ENCODE measurements at places on chromosomes 6 and 20.

- no peak for DNase-seq
These were observed 105.1 kb downstream of the ATG5 start for GRCh38 chr6:106220485-106220884.

DNA sequence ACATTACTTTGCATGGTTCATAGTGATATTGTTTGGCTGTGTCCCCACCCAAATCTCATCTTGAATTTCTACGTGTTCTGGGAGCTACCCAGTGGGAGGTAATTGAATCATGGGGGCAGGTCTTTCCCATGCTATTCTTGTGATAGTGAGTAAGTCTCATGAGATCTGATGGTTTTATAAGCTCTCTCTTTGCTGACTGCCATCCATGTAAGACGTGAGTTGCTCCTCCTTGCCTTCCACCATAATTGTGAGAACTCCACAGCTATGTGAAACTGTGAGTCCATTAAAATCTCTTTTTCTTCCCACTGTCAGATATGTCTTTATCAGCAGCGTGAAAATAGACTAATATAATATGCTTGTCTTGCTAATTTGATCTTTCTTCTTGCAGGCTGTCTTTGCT, 200.4 kb upstream of the NOX3 start:
- DNase-seq = no peak

DNA sequence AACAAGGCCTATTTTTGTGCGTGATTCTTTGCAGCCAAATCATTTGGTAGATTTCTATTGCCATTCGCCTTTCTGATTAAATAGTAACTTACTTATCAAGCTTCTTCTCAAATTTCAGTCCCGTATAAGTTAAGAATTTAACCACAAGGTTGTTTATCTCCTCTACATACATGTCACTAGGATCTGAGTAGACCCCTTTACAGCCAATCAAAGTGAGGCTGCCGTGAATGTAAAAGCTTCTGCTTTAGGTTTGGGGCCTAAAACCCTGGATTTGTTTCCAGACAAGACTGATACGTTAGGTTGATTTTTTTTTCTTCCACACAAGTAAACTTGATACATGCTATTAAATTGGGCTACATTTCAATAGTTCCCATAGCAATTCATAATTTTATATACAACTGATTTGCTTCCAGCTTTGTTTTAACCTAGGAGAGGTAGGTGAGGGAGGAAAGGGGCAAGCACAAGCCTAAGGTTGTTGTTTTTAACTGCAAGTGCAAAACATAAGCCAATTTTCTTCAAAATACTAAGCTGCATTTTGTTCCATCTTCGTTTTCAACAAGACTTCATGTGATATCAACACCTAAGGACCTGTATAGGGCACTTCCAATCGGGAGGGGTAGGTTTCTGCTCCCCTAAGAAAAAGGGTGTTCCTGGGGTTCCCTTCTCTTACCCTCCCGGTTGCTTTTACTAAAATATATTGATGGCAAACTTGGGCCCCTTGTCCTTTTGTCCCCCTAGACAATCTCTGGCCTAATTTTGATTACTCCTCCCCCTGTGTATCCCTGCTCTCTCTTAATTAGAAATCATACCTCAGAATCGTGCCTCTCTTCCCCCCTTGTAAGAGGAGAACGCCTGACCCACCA, 1.7 kb downstream of the RANBP9 start:
- DNase-seq = no peak

DNA sequence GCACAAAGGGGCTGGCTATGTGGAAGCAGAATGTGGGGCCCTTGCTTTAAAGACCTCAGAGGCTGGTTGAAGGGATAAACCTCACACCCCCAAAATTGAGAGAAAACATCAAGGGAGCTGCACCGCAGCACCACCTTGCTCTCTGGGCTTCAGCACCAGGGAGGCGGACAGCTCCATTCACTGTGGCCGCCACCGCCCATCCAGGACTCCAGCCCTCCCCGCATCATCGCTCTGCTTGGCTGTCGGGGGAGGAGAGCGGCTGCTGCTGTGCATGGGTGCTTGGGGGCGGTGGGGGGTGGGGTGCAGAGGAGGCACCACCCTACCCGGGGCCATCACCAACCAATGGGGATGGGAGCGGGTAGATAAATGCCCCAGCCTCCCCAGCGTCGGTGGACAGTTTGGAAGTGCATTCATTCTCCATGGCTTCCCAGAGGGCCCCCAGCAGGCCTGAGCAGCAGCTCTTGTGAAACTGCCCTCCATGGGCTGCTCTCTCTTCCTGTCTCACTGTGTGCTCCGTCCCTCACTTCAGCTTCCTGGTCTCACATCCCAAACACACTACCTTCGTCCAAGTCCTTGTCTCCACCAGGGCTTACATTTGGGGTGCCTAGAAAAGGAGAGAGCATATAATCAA, 75.7 kb upstream of the BHLHE23 start:
- DNase-seq = no peak

- DNase-seq = no peak
These were observed 1.1 kb downstream of the LRRC1 start for GRCh38 chr6:53795702-53796450.

DNA sequence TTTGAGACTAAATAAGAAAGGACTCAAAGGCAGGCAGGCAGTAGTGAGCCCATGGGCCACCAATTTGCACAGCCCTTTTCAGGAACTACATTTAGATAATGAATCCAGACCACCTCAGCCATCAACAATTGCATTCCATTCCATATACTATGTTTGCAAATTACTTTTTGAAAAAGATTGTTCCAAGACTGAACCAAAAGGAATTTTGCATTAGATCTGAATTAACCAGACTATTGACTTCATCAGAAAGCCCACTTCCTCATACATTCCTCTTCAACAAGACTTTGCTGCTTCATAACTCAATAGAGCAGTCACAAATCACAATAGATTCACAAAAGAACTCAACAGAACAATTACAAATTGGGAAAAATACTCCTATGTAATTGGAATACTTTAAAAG, 229.1 kb downstream of the SIM1 start:
- DNase-seq = no peak

GRCh38 chr6:86142326-86142725, 499.6 kb upstream of the SYNCRIP start:
- no peak for DNase-seq

DNA sequence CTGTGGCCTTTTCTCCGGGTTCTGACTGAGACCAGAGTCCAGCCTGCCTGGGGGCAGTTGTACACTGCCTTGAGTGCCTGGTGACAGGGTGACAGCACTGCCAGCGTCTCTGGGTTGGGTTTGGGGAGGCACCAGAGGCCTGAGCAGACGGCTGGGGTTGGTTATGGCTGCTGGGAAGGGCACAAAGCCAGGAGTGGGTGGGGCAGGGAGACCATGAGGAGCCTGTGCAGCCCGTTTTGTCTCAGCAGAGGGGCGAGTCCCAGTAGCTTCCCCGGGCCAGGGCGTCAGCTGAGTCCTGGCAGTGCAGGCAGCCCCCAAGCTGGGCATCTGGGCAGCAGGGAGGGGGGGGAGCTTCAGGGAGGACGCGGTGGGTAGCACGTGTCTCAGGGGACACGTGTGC, 15.3 kb upstream of the SULF2 start:
- no peak for DNase-seq

GRCh38 chr6:11083956-11084355, 9.7 kb upstream of the SMIM13 start:
- DNase-seq = no peak

DNA sequence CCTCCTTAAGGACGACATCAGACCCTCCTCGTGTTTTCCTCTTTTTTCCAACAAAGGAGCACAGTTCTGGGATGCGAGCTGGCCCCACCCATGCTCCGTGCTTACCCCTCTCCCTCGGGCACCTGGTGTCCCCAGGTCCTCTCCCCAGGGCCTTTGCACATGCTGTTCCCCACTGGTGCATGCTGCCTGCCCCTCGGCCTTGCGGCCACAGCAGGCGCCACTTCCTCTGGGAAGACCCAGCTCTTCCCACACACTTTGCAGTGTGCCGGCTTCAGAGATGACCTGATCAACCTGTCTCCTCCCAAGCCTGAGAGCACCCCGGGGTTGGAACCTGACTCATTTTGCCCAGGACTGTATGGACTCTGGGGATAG, 39.8 kb downstream of the GNAS-AS1 start:
- no peak for DNase-seq

- no peak for DNase-seq
These were observed 128.2 kb downstream of the FRK start for GRCh38 chr6:115932481-115932880.

- DNase-seq = no peak
These were observed 32.3 kb downstream of the MOXD1 start for GRCh38 chr6:132368916-132369481.

- no peak for DNase-seq
These were observed 275.3 kb downstream of the ALDH8A1 start for GRCh38 chr6:134674562-134674961.

DNA sequence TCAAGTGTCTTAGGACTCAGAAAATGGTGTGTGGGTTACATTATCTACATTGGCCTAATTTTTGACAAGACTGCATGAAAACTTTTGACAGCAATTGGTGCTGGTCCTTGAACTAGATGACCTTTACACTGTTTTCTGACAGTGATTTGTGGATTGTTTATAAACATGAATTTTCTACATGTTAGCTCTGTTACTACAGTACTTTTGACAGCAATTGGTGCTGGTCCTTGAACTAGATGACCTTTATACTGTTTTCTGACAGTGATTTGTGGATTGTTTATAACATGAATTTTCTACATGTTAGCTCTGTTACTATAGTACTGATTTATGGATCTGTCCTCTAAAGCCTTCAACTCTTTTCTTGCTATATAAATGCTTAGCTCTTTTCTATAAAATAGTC, 16.7 kb downstream of the KCTD20 start:
- DNase-seq = no peak

- no peak for DNase-seq
These were observed 285.1 kb downstream of the CENPW start for GRCh38 chr6:126625019-126625418.

DNA sequence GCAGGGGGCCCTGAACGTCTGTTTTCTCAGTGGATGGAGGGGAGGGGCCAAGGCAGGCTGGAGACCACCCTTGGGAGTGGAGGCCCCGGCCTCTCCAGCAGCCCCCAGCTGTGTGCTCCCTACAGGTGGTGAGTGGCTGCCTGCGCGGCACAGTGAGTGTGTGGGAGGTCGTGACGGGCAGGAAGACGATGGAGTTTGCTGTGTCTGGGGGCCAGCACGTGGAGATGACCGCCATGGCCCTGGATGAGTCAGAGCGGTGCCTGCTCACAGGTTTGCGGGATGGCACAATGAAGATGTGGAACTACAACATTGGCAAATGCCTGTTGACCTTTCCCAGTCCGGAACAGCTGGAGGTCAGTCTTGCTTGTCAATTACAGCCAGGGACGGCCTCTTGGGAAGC, 52.6 kb downstream of the EFCAB8 start:
- no peak for DNase-seq

GRCh38 chr6:161850562-161850961, 576.7 kb upstream of the AGPAT4 start:
- DNase-seq = no peak

- no peak for DNase-seq
These were observed 5.0 kb downstream of the BRD2 start for GRCh38 chr6:32973144-32974015.

GRCh38 chr6:122610690-122611455, 668 bp downstream of the PKIB start:
- no peak for DNase-seq

- no peak for DNase-seq
These were observed 3.1 kb downstream of the MMP9 start for GRCh38 chr20:46011631-46012482.

GRCh38 chr20:33646191-33646590, 15.9 kb upstream of the C20orf144 start:
- no peak for DNase-seq

GRCh38 chr6:70310063-70310694, 7.3 kb upstream of the COL9A1 start:
- DNase-seq = no peak

- no peak for DNase-seq
These were observed 38.8 kb downstream of the ITCH start for GRCh38 chr20:34401741-34402455.

DNA sequence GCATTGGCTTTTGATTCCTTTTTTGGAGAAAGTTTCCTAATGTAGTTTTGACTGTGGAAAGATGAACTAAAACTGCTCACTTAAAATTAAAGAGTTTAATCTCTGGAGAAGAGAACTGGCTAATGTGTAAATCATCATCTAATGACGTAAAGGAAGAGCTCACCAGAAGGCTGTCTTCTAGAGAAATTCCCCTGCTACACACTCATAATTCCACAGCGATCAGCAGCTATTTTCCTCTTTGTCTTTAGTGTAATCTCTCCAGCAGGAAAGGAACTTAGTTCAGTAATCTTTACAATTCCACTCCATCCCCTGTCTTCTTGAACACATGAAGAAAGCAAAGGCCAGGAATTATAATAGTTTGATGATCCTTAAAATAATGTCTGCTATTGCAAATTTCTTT, 15.8 kb downstream of the SPTLC3 start:
- DNase-seq = no peak

- no peak for DNase-seq
These were observed 504.5 kb downstream of the CD83 start for GRCh38 chr6:14622085-14622484.

- no peak for DNase-seq
These were observed 78.7 kb downstream of the TMEM170B start for GRCh38 chr6:11616200-11616611.

GRCh38 chr20:63289311-63290135, 3.5 kb upstream of the COL20A1 start:
- DNase-seq = no peak

DNA sequence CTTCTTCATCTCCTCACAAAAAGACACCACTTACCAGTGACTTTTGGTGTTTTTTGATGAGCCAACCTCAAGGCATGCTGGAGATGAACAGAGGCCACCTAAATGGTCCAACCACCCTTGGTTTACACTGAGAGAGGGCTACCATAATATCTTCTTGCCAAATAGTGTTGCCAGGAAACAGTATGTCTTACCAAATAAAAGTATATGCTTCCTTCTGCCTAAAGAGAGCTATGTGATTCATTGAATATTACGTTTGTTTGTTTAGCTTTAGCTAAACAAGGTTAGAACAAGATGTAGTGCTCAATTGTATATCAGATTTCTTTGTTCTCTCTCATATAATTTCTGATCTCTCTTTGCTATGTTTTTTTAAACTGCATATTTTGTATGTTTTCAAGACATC, 40.6 kb upstream of the BMP6 start:
- no peak for DNase-seq

DNA sequence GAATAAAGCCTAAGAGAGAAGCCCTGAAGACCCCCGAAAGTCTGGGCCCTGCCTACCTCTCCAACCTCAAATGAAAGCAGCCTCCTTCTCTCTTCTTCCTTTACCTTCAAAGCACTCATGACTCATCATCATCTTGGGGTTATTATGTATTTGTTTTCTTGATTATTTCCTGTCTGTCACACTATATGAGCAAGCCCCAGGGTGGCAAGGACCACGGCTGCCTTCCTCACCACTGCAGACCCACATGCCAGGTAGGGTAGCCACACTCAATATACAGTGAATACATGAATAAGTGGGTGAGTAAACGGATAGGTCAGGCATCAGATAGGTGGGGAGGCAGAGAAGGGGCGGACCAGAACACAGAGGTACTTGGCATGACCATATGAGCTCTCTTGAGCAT, 8.8 kb downstream of the WFDC3 start:
- DNase-seq = no peak

DNA sequence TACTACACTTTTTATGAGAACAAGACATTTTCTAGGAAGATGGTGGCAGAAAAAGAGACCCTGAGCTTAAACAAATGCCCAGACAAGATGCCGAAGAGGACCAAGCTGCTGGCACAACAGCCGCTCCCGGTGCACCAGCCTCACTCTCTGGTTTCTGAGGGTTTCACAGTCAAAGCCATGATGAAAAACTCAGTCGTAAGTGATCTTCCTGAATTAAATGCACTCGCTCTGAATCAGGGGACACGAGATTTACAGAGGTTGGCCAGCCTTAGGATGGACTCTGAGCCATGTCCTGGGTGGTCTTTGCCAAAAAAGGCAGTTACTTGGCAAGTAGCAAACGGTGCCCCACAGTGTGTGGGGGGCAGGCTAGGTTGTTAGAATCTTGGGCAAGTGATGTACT, 423 bp downstream of the PACRG start:
- DNase-seq = no peak
